ENCODE measurements at places on chromosomes 2 and 18. TPM values are rescaled to one million over a fixed set of nuclear protein-coding genes. Genes with fewer than 3 reads are reported as not detected.

The FAHD2A gene
- 38.2 TPM for total RNA-seq

The C1QL2 gene
- not detected for total RNA-seq

The HMSD gene
- not detected for total RNA-seq

The MYO1B gene
- total RNA-seq, result 3.9 TPM

GRCh38 chr18:24068945-24069693 lies 54.6 kb downstream of the TTC39C start:
- no peak for DNase-seq

GRCh38 chr2:118251427-118251826 lies 163.2 kb downstream of the INSIG2 start:
- DNase-seq, result no peak

- DNase-seq, result no peak
Measured at GRCh38 chr2:20208476-20208859, 16.5 kb downstream of the SDC1 start.

- DNase-seq, result no peak
Measured at GRCh38 chr2:99600981-99601651, 111.3 kb upstream of the REV1 start.

DNA sequence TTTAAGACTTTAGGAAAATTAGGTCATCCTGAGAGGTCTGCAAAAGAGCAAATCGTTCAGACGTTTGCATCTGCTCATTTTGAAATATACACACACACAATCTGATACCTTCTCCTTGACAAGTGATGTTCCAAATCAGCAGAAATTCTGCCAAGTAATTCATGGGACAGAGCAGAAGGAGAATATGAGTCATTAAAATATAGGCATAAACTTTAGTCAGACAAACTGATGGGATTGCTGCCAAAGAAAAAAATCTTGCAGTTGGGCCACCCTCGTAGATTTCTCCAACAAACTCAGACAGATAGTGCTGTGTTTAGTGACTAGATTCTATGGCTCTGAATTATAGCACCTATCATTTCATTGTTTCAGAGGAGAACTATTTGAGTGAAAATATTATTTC lies 336.3 kb downstream of the NYAP2 start:
- no peak for DNase-seq

DNA sequence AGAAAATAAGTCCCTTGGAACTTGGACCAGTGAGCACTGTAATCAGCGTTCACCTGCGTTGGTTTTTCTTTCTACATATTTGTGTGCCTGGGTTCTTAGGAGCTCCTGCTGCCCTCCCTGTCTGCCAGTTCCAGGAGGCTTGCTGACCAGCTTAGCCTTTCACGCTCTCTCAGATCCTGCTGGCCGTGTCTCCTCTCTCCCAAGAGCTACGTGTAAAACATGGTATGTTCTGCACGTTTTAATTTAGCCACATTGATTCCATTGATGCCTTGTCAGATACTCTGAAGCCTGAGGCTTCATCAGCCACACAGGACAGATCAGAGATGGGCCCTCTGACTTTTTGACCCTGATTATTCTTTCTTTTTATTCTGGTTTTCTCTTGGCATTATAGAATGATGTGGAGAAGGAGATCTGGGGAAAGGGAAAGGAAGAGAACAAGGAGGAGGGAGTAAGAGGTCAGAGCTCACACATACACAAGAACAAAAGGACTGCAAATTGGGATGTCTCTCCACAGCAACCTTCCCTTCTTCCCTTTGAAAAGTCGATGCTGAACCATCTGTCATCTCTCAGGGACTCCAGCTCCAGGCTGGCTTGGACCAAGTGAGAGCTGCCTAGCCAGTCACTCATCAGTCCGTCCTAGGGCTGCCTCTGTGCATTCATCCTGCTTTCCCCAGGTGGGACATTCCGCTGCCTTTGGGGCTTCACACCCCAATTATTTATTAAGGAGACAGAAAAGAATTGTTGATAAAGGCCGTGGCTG lies 152.8 kb downstream of the PIK3C3 start:
- no peak for DNase-seq

GRCh38 chr2:18122544-18123210 lies 244.2 kb downstream of the KCNS3 start:
- DNase-seq, result no peak

DNA sequence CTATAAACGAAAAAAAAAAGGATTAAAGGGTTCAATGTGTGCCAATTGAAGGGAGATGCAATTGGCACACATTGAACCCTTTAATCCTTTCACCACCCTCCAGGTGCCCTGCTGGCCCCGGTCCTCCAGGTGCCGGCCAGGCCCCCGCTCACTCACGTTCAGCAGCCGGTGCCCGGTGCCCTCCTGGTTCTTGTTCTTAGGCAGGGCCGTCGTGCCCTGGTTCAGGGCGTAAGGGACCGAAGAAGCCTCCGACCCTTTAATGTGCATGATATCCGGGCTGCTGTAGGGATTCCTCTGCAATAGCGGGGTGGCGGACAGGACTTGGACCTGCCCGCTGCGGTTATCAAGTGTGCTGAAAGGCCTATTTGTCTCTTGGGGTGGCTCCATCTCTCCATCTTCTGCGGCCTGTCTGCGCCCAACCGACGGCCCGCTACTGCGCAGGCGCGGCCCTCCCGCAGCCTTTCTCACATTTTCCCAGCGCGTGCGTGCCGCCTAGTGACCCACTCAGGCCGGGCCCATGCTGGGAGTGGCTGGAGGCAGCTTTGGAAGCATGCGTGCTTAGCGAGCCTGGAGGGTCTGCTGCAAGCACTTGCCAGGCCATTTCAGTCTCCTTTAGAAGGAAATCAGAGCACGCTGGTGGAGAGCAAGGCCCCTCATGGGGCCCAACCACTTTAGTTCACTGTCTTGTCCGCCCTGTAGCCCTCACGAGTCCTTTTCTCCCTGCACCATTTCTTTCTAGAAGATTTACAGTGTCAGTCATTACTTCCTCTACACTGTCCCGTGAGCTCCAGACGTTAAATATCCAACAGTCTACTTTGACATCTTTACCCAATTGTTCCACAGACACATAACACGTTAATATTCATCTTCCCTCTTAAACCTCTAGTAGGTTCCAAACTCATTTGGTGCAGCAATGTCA lies 24.3 kb downstream of the TMEM237 start:
- DNase-seq, result peak; percentile 33

DNA sequence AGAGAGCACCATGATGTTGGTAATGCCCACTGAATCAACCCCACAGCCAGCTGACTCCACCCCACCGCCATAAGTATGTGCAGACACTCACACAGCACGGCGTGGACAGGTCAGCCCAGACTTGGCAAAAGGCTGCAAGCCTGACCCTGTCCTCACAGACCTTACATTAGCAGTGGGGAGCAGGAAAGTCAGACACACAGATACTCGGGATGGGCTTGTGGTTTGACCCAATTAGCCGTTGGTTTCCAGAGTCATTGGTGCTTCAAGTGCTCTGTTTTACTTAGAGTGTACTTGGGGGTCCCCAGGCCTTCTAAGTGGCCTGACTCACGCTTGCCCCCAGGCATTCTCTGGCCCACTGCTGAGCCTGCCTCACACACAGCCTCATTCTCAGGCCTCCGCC lies 36.7 kb downstream of the EN1 start:
- DNase-seq, result no peak

- DNase-seq, result no peak
Measured at GRCh38 chr2:200784215-200784614, 27.5 kb upstream of the BZW1 start.

GRCh38 chr18:24076950-24077349 lies 61.9 kb upstream of the CABYR start:
- no peak for DNase-seq

DNA sequence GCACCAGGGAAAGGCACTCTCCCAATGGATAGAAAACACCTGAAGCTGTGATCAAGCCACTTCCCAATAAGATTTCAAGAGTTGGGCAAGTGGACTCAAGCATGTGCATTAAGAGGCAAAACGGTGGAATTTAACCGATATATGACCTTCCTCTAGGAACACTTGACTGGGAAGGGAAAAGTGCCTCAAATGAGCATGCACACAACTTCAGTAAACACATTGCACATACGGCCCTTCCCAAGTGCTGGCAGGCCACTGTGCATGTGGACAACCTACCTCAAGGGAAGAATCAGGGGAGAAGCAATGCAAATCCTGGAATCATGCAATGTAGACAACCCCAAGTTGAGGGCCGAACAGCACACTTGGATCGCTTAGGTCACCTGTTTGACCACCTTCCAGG lies 23.9 kb upstream of the SH3RF3 start:
- no peak for DNase-seq

GRCh38 chr2:241802421-241803318 lies 6.3 kb upstream of the NEU4 start:
- DNase-seq, result peak; percentile 31

DNA sequence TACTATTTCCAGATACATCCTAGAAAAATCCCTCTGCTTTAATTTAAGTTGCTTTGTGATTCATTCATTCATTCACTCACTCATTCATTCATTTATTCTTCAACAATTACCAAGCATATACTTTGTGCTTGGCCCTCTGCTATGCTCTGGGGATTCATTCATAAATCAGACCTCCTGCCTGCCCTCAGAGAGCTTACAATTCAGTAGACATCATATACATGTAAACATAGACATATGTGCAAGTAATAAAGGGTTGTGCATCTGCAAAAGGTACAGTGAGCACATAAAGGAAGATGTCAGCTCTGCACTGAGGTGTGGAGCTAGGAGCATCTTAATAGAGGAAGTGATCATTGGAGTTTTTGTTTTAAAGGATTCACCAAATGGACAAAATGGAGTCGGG lies 189.4 kb downstream of the AGPS start:
- no peak for DNase-seq

DNA sequence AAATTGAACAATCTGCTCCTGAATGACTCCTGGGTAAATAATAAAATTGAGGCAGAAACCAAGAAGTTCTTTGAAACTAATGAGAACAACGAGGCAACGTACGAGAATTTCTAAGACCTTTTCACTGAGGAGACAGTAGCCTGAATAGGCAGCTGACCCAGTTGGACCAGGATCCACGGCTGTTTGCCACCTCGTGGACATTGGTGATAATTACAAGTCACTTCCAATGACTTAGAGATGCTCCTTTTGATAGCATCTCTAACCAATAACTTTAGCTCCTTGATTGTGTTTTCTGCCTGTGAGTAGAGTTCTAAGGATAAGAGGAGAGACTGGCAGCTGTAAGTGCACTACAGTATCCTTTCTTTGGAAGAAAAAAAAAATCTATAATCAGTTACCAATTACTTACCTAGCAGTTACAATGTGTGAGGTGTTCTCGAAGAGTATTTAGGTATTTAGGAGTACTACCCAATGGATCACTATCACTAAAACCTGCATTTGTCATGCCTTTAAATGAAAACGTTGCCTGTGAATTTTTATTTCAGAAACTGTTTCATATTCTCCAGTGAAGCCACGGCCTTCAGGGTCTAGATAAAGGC lies 31.3 kb upstream of the CNTNAP5 start:
- no peak for DNase-seq

DNA sequence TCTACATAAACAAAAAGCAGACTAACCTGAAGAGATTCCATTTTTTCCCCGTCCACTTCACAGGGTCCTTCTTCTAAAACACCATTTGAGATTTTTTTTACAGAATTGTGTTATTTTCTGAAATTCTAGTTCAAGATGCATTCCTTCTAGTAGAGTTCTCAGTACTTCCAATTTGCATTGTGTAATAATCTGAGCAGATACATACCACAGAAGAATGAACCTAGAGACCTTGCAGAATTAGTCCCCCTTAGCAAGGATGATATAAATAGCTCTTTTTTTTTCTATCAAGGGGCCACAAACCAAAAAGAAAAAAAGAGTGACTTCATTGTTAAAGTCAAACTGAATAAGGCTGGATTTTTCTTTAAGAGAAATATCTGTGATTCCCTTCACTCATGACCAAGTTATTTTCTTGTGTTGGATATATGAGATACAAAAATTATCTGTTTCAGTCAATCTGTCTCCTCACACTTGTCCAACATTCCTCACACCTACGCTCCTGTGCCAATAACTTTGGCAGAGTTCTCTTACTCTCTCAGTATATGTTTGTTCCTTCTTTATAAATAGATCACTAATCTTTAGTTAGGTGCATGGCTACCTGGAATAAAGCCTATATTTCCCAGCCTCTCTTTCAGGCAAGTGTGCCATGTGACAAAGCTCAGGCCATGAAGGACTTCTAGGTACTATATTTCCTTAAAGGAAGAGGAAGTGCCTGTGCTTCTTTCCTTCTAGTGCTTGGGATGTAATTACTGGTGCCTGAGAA lies 183.5 kb downstream of the ZNF385B start:
- DNase-seq, result no peak

DNA sequence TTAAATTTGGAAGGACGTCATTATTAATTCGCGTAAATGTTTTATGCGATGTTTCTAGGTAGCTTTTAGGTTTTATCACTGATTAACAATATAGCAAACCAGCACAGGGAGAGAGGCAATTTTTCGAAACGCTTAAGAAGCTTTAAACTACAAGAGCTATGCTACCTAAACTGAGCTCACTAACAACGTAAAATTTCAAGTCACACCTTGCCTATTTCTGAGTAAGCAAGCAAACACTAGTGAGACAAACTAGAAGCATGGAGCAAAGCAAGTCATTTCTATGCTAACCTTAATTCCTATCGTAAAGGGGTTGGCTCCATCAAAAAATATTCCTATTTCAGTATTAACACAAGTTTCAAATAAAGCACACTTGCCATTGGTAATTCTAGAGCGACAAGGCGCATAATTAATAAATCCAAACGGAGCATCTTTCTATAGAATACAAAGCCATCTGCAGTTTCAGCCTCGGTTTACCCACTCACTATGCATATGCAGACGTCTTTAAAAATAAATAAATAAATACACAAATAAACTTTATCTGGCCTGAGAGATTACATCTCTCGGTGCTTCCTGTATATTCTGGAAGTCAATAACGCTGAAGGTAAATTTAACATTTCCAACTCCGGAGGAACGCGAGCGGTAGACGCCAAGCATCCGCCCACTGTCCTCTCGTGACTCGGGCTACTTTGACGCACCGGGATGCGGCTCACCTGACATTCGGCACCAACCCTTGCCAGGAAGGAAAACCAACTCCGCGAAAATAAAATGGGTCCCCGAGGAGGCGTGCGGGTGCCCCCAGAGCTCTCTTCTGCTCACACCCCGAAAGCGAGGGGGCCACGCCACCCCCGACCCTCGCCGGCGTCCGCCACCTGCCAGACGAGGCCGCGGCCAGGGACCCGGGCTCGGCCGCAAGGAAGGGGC lies 947 bp downstream of the ITSN2 start:
- no peak for DNase-seq

Data from activated naive CD8-positive, alpha-beta T cell treated with anti-CD3 and anti-CD28 coated beads, Interleukin-2, amount 10 ng/mL, durations not matched to agents 7 days and 5 days (primary cell).